ENCODE measurements at places on chromosomes 1 and 21. TPM values are rescaled to one million over a fixed set of nuclear protein-coding genes. Genes with fewer than 3 reads are reported as not detected.

The NTNG1 gene
- polyA plus RNA-seq, result 2.3 TPM

The LCA5L gene
- polyA plus RNA-seq, result 88.0 TPM

The PLA2G2F gene
- polyA plus RNA-seq, result not detected

The AMY2B gene
- polyA plus RNA-seq, result 6.6 TPM

The SPRR3 gene
- polyA plus RNA-seq, result not detected

The OR2M3 gene
- polyA plus RNA-seq, result 0.11 TPM

The CATSPERE gene
- 46.0 TPM for polyA plus RNA-seq

The RNF187 gene
- polyA plus RNA-seq, result 49.3 TPM

The SLFNL1 gene
- 85.4 TPM for polyA plus RNA-seq

The UTS2 gene
- 1.1 TPM for polyA plus RNA-seq

The B3GALT5 gene
- polyA plus RNA-seq, result 1.0 TPM

GRCh38 chr21:41419921-41420862 lies 5.8 kb upstream of the MX1 start:
- DNase-seq, result peak; percentile 86

DNA sequence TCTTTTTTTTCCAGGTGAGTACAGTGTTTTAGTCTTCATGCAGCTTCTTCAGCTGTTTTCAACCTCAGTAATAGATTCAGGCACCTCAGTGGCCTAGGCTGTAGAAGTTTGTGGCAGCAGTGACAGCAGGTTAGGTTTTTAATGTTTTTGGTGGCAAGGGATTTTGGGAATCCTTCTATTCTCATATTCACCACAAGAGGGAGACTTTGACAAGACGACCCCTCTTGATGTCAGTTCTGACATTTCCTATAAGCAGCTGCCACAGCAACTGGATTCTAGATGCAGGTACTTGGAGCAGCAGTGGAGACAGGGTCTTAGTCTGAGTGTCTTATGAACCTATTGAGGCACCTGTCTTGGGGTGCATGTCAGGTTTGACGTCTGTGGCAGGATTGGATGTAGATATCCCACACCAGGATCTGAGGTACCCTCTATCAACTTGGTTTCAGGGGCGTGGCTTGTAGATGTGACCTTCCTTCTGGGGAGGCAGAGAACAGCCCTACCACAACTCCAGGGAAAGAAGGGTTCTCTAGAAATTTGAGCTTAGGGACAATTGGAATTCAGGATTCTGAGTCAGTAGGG lies 1104.2 kb upstream of the TMPRSS15 start:
- DNase-seq, result no peak

DNA sequence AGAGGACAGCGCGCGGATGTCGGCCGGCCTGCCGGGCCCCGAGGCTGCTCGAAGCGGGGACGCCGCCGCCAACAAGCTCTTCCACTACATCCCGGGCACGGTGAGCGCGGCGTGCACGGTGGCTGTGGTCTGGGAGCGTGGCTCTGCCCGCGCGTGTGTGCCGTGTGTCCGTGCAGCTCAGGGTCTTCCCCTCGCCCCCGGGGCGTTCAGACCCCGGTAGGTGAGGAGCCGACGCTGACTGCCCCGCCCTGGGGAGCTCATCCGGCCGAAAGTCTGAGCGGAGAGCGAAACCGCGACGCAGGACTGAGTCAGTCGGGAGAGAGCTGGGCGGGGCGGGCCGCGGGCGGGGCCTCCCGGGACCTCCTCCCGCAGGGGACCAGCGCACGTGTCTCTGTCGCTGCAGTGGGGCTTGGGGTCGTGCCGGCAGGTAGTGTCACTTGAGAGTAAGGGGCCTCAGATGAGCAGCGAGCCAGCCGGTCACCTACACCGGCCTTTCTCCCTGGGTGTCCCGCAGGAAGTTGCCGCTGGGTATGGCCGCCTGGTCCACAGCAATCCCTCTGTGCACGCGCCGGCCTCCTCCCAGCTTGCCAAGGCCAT lies 520 bp downstream of the PLEKHN1 start:
- DNase-seq, result peak; percentile 70

DNA sequence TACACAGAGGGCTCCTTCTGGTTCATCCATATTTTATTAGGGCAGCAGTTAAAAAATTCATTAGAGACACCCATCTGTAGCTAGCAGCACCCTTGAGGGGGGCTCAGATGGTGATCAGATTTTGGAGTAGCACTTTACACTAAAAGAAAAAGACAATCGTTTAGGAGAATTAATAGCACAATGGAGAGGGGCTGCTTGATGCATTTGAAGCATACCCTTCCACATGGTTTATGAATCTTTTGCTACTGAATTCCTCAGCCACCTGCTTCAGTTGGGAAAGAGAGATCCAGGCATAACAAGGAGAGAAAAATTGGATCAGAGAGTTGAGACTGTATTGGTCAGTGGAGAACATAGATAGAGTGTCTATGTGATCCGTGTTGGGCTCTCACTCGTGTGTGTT lies 54.4 kb downstream of the DISC1 start:
- DNase-seq, result no peak

DNA sequence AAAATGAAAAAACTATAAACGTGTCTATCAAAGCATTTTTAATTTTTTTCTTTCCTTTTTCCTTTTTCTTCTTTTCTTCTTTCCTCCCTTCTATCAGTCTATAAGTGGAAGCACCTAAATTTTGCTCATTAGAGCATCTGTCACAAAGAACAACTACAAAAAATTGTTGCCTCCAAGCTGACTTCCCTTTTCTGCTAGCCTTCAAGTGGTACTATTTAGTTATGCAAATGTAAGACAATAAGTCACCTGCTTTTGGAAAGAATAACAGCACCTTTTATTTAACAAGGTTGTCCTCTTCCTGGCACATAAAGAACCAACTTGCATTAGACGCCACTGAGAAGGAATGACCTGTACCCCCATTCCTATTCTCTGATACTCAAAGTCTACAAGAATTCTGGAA lies 45.0 kb upstream of the C1orf53 start:
- DNase-seq, result no peak

- DNase-seq, result peak; percentile 14
Observed at GRCh38 chr1:219347921-219348391, 174.3 kb downstream of the LYPLAL1 start.

- no peak for DNase-seq
Observed at GRCh38 chr1:178232108-178232507, 138.2 kb downstream of the RASAL2 start.

DNA sequence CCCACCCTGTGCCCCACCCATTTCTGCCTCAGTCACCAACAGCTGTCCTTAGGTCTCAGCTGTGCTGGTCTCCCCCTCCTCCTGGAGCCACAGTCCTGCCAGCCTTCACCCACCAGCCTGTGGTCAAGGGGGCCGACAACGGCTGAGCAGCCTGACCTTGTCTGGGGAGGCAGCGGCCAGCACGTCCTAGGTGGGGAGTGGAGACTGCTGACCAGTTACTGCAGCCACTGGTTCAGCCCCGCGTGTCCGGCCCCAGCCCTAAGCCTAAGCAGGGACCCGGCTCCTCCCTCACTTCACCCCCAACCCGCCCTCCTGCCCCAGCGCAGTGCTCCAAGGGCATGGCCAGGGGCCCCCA lies 79.2 kb downstream of the MORN1 start:
- no peak for DNase-seq

GRCh38 chr1:180397175-180397574 lies 105.2 kb downstream of the ACBD6 start:
- DNase-seq, result no peak

GRCh38 chr1:25341746-25342145 lies 3.6 kb downstream of the TMEM50A start:
- DNase-seq, result no peak

GRCh38 chr1:113976609-113977278 lies 2.5 kb upstream of the OLFML3 start:
- peak; percentile 23 for DNase-seq

DNA sequence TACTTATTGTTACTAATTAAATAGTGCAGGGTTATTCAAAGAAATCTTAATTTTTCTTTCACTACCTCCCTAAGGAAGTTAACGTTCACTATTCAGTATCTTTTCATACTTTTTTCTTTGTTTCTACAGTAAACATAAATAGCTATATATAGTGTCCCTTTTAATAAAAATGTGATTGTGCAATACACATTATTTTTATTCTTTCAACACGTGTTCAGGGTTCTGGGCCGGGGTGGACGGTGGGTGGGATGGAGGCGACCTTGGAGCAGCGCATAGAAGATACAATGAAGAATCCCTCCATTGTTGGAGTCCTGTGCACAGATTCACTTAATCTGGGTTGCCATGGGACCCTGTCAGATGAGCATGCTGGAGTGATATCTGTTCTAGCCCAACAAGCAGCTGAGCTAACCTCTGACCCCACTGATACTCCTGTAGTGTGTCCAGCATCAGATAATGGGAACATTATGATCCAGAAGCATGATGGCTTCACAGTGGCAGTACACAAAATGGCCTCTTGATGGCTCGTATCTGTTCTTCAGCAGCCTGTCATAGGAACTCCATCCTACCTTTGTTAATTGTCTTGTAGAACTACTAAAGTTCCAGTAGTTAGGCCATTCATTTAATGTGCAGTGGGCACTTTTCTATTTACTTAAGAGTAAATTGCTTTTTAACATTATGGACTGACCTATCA lies 155.9 kb upstream of the L1TD1 start:
- DNase-seq, result peak; percentile 87

- peak; percentile 28 for DNase-seq
Observed at GRCh38 chr1:14598498-14599182, at the start of gene KAZN. Gene KAZN, plus strand, starts transcription at chr1:14598685.

DNA sequence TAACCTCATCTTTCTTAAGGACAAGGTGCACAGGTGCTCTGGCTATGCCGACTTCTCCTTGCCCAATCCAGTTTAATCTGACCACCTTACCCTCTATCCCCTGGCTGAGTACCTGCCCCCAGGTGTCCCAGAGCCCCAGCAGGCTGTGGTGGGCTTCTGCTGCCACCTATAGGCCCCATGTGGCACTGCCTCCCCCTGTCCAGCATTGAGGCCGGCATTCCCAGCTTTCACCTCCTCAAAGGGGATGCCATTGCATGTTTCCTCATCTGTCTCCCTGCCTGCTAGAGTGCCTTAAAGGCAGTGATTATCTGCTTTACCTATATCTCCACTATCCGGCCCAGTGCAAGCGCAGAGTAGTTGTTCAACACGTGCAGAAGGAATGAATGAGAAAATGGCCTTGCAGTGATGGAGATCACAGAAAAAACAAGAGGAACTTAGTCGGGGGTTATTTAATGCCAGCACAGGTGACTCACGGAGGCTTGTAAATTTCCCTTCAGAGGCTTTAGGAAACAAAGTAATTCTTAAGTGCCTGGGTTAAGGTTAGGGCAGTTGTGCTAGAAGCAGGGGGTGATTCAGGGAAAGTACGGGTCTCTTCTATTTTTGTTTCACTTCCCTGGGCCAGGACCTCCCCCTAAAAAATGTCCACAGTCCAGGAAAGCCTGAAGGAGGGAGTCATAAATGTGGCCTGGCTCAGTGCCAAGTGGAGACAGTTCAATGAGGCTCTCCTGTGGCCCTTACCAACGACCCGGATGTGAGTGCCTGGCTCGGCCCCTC lies 131.8 kb upstream of the NGF start:
- DNase-seq, result peak; percentile 64

DNA sequence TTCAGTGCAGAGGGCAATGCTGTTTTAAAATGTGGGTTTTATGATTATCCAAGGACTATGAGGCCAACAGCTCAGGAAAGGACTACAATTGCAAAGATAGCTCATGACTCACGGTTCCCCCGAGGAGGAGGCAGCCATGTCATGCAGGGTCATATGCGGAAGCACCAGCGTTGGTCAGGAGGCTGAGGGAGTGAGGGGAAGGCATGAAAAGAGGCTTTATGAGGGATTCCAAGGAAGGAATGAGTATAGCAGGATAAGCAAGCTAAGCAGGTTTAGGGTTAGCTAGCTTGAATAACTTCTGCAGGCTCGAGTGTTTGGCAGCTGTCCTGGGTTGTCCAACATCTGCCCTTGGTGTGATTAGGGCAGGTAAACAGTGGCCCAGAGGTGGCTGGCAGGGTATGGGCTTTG lies 495.1 kb downstream of the SETD4 start:
- DNase-seq, result peak; percentile 24

DNA sequence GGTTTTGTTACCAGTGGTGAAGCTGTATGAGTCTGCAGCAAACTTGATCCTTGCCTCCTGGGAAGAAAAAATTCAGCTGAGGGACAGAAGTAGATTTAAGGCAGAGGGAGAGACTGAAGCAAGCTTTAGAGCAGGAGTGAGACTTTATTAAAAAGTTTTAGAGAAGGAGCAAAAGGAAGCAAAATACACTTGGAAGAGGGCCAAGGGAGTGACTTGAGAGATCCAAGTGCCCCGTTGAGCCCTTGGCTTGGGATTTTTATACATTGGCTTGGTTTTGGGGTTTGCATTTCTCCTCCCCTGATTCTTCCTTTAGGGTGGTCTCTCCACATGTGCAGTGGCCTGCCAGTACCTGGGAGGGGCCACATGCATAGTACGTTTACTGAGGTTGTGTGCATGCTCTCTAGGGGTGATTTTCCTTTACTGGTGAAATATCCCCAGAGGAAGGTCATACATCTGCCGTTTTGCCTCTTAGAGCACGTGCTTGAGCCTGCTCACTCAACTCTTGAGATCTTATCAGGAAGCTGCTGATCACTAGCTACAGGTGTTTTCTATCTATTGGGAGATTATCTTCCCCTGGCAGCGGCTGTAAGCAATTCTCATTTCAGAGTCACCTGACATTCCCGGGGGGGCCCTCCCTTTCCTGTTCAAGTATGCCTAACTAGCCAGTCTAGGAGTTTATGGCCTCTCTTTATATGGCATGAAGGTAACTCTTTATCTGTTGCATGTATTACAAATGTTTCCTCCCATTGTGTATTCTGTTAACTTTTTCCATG lies 20.3 kb downstream of the FASLG start:
- no peak for DNase-seq

DNA sequence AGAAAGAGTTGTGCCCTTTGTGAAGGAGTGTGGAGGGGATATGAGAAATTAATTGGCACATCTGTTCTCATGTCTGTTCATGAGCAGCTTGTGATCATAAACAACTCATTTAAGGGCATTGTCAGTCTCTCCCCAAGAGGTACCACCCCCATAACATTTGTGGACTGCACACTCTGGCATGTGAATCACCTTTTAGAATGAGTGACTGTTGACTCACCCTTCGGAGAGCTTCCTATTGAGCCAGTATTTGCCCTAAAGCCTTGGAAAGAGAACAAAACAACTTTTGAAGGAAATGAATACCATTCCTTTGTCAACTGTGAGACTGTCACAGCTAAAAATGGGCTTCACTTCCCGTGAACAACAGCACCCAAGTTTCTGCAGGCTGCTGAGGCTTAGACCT lies 27.5 kb upstream of the MYSM1 start:
- DNase-seq, result no peak

GRCh38 chr1:21848524-21849174 lies 36.6 kb downstream of the LDLRAD2 start:
- no peak for DNase-seq

- DNase-seq, result no peak
Observed at GRCh38 chr1:205286335-205286950, 35.1 kb downstream of the NUAK2 start.

All from testis (tissue), 5 donors.